ENCODE measurements at places on chromosomes 3 and 15.
A peak's percentile ranks its signal among the peaks of the same experiment; 100 is the strongest.

DNA sequence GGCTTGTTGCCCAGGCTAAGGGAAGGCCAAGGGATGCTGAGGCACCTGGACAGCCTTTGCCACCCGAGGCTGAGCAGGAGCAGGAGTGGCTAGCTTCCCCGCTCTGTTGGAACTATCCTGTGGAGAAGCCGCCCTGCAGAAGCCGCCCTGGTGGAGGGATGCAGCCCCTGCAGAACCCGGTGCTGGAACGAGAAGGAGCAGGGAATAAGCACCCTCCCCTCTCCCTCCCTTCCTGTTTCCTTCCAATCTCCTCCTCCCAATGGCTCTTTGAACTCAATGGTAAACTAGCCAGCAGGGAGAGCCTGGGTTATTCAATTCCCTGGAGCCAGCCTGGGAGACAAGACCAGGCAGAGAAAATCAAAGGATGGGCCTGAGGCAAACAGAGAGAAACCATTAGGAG is 11.8 kb upstream of the HRG start:
- no peak for ATAC-seq

DNA sequence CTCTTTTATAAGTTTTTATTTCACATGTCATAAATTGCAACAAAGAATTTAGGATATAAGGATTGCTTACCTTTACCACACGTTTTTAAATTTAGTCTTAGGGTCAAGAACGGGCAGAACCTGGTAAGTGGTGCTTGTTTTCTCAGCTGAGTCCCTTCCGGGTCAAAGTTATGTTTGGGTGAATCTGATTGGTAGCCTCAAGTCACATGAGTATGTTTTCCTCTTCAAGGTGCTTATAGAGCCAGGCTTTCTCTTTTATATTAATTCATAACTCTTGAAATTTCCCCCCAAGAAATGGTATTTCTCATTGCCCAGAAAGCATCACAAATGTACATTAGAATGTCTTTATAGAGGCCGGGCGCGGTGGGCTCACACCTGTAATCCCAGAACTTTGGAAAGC is 415.7 kb upstream of the ROBO2 start:
- ATAC-seq, result no peak

DNA sequence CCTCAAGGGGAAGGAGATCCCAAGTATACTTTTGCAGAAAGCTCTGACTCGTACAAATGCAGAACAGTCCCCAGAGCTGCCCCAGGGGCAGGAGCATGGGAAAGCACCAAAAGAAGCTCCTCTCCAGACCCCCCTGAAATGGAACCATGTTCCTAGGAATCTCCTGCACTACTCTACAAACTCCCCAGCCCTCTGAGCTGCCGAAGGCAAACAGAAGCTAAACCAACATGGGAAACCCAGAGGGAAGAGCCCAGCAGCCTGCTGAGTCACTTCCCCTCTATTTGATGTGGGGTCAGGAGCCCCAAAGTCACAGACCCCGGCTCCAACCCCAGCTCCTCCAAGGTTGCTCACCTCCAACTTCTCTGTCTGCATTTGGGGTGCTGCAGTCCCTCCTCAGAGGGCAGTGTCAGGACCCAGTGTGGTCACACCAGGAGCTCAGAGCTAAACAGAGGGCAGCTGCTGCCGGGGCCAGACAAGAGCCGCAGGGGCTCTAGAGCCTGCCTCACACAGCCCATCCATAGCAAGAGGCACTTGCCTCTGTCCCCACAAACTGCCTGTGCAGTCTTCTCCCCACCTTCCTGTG is 3.8 kb upstream of the PLXNA1 start:
- ATAC-seq, result no peak

DNA sequence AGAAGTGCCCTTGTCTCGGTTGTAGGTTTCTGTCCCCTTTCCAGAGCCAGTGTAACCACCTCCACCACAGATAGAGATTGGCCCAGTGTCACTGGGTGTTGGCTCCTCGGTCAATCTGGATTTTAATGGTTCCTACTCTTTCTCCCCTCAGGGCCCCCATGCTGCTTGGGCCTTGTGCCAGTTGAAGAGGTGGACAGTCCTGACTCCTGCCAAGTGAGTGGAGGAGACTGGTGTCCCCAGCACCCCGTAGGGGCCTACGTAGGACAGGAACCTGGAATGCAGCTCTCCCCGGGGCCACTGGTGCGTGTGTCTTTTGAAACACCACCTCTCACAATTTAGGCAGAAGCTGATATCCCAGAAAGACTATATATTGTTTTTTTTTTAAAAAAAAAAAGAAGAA is 75.2 kb downstream of the BOC start:
- ATAC-seq, result no peak

DNA sequence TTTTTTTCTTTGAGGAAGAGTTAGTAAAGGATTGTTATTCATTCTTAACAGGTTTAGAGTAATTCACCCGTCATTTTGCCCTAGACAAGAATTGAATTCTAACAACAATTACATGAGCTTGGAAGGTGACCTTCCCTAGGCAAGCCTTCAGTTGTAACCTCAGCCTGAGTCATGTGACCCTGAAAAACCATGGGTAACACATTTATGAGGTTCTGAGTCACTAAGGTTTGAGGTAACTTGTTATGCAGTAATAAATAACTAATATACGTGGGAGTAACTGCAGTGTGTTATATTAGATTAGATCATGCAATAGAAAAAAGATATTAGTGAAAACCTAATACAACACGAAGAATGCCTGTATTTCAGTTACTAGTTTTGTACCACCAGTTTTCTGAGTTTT is 237.6 kb upstream of the NDN start:
- no peak for ATAC-seq

DNA sequence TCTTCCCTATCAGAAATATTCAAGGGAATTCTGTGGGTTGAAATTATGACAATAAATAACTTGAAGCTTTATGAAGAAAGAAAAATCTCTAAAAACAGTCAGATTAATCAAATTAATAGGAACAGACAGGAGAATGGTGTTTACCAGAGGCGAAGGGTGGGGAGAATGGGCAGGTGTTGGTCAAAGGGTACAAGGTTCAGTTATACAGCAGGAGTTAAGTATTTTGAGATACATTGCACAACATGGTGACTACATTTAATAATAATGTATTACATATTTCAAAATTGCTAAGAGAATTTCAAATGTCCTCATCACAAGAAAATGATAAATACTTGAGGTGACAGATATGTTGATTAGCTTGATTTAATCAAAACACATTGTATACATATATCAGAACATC is 18.6 kb downstream of the SPCS1 start:
- ATAC-seq, result no peak

DNA sequence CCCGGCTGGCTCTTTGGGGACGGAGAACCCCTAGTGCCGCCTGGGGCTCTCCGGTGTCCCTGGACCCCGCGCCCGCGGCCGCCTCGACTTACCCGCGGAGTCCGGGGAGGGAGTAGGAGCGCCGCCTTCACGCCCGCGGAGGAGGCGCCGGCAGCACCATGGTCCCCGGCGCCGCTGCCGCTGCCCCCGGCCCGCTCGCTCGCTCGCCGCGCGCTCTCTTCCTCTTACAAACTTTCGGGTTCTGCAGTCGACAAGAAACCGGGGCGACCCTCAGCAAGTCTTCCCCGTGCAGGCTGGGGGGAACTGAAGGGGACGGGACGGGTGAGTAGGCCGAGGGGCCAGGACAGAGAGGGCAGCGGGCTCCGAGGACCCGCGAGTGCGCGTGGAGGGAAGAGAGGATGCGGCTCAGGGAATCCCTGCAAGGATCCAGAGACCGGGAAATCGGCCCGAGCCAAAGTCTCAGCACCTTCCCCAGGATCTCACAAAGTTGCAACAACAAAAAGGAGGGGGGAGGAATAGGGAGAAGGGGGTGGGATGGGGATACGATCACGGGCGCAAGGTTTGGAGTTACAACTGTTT is 2.0 kb downstream of the FOXP1 start:
- ATAC-seq, result peak; percentile 11

DNA sequence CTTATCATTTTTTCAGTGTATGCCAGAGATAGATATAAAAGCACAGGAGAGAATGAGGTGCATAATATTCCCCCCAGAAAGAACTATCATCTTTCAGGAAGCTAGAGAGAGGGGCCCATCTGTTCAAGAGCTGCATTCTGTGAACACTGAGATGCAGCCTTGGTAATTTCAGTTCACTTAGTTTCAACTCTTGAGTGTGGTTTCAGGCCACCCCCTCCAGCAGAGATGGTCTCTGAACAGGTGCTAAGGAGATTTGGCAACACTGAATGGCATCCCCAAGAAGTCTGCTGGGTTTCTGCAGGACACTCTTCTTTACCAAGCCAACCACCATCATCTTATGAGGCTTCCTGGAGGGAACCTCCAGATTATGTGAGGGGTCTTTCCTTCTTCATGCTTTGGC is 30.4 kb upstream of the LIMD1 start:
- no peak for ATAC-seq

- no peak for ATAC-seq
Observed at GRCh38 chr15:61091289-61091616, 137.8 kb downstream of the RORA start.

DNA sequence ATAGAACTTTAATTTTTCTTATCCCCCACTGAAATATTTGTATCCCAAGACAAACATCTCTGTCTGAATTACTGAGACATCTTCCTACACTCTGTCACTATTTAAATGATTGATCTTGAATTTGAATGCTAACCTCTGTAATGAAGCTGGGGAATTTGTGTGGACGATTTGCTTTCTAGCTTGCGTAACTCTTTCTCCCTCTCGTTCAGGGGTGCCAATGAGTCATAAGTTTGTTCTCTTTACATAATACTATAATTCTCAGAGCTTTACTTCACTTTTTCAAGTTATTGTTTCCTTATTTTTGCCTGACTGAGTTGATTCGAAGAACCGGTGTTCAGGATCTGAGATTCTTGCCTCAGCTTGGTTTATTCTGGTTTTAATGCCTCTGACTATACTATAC is 783.3 kb upstream of the CADM2 start:
- ATAC-seq, result no peak

- ATAC-seq, result no peak
Observed at GRCh38 chr3:96959901-96960641, 145.7 kb downstream of the EPHA6 start.

DNA sequence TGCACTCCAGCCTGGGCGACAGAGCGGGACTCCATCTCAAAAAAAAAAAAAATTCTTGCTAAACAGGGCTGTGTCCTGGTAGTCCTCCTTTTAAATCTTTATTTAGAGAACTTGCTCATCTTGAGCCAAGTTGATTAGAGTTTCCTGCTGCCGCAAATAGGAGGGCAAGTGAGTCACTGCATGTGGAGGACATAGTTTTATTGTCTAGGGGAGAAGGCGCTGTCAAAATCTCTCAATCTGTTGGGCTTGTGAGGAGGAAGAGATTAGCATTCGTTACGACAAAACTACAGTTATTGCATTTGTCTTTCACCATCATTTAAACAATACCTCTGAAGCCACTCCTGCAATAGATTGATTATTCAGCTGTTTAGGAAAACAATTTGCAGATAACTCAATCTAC is 11.5 kb downstream of the MUC4 start:
- no peak for ATAC-seq

- no peak for ATAC-seq
Observed at GRCh38 chr3:74403307-74403706, 211.2 kb downstream of the CNTN3 start.

DNA sequence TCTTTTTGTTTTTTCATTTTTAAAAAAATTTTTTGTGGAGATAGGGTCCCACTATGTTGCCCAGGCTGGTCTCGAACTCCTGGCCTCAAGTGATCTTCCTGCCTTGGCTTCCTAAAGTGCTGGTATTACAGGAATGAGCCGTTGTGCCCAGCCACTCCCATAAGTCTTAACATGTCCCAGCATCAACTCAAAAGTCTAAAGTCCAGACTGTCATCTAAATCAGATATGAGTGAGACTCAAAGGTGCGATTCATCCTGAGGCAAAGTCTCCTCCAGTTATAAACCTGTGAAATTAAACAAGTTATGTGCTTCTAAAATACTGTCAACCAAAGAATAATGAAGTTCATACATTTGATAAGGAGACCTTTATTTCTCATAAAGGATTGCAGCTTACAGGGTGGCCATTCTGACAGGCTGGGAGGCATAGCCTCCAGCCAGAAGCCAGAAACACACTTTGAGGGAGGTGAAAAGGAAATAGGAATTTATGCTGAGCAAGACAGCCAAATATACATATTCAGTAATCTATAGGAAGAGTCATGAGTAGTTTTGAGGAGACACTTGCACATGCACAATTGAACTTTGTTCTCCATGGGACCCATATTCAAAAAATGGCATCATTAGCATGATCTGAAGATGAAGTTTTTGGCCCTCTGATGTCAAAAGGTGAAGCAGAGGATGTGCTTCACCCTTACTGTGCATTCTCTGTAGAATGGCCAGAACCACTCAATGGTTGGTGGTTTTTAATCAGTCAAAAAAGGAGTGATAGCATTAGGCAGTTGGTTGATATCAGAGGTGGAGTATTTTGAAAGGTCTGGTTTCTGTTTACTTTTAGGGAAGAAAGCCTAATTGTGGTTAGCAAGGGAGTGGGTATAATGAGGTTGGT is 11.0 kb upstream of the ZNF662 start:
- no peak for ATAC-seq

- no peak for ATAC-seq
Observed at GRCh38 chr15:99414755-99415731, 150.7 kb upstream of the MEF2A start.

DNA sequence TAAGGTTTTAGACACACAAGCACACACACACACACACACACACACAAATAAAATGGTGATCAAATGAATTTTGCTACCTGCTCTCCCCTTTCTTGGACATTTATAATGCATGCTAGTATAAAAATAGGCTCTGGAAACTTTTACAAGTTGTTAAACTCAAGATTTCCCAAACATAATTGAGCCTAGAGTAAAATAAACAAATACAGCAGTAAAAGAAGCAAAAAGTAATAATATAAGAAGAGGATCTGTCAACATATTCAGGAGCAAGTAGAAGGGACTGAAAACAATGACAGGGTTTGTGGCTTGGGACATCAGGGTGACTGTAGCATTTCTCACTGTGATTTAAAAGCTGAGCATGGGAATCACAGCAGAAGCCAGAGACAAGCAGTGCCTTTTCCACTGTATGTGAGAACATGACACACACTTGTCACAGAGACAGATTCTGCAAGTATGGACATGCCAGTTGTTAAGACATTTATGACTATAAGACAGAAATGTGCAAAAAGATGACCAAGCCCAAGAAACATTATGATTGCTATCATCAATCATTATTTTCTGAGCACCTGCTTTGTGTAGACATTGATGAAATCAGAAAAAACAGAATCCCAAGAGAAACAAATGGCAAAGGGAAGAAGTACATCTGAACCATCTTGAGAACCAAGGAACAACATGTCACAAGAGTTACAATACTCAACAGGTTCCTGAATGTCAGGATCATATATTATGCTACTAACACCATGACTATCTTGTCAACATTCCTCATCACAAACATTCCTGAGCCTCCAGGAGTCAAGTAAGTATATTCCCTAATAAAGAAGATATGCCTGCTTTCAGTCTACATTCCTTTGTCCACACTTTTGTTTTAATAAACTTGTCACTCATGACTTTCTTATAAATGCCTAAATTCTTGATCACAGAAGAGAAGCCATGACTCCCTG is 7.1 kb downstream of the THRB start:
- ATAC-seq, result no peak

Measured in motor neuron (in vitro differentiated cells).